Stimulated activated CD8-positive, alpha-beta memory T cell treated with anti-CD3 and anti-CD28 coated beads, Interleukin-7, amount 100 ng/mL, for 48 hours (primary cell): ENCODE measurements at places on chromosomes 3 and 15.

DNA sequence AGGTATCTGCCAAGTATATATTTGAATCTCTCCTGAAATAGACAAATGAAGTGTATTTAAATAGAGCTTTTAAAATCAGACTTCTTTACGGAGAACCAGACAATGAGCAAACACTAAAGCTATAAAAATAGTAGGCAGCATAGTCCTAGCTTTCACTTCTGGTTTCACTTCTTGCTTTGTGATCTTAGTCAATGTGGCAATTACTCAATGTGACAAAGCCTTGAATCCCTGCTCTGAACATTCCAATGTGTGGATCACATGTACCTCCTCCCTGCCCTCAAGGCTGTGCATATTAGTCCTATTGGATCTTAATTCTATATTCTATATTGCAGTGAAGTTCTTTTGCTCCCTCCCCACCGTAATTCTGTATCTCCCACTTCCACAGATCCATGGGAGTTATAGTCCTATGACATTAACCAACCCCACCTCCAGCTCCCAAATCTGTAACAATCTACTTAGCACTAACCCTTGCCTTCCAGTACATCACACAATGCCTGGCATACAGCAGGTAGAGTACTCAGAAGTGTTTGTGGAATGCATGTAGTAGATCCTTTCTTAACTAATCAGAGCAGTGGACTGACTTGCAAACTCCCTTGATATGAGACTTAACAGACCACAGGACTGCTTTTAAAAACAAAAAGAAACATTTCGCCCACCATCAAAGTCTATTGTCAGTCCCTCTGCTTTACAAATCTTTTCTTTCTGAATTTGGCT lies 24.3 kb upstream of the CP start:
- no peak for DNase-seq

GRCh38 chr3:73094951-73095350 lies 33.5 kb downstream of the EBLN2 start:
- DNase-seq = no peak

DNA sequence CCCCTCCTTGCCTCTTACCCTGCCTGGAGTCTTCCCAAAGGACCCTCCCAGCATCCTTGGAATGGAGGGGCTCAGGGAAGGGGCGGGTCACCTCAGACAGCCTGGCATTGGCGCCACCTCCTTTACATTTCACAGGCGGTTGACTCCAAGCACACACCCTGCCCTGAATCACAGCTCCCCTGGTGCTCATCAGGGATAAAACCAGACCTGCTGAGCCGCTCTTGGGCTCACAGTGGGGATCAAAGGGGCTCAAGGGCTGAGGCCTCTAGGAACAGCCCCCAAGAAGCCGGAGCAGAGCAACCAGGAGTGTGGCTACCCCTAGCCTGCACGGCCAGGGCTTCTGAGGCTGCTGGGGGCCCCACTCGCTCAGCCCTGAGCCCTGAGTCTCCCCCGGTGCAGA lies 16.6 kb downstream of the LINGO1 start:
- no peak for DNase-seq

DNA sequence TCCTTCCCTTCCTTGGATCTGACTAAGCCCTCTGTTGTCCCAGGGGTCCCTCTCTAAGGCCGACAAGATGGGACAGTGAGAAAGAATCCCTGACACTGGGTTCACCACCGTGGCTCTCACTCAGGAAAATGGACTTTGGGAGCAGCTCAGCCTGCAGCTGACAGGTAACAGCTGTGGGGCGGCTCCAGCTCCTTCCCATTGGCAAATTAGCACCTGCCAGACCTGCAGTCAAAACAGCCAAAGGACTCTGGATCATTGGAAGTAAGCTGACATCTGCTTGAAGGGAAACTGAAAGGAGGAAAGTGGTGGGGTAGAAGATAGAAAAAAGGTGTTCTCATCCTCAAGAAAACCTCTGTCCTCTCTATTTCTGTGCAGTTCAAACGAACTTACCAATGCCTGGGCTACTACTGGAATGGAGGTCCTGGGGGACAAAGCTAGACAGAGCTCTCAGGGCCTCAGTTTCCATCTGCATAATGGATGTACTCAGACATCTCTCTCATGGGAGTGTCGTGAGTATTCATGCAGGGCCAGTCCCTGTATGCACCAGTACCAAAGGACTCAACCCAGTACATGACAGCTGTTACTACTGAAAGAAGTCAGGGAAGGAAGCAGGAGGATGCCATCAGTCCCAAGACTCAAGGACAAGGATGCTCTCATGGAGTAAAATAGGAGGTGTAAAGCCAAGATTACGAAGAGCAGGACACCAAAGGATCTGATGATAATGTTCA lies 53.6 kb upstream of the DCLK3 start:
- DNase-seq = no peak

- no peak for DNase-seq
Observed at GRCh38 chr3:157876556-157876955, 229.7 kb downstream of the SHOX2 start.

DNA sequence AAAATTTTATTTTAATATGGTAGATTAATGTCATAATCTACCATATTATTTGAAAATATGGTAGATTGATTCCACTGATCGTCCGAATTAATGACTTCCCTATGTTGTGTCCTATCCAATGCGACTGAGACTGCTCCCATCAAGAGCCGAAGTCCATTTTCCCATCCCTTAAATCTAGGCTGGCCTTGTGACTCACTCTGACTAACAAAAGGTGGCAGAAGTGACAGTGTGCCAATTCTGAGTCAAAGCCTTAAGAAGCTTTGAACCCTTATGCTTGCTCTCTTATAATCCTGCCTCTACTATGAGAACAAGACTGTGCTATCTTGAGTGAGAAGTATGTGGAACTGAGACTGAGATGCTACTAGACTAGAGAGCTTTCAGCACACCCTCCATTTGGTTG lies 387.2 kb downstream of the ROBO1 start:
- DNase-seq = no peak

DNA sequence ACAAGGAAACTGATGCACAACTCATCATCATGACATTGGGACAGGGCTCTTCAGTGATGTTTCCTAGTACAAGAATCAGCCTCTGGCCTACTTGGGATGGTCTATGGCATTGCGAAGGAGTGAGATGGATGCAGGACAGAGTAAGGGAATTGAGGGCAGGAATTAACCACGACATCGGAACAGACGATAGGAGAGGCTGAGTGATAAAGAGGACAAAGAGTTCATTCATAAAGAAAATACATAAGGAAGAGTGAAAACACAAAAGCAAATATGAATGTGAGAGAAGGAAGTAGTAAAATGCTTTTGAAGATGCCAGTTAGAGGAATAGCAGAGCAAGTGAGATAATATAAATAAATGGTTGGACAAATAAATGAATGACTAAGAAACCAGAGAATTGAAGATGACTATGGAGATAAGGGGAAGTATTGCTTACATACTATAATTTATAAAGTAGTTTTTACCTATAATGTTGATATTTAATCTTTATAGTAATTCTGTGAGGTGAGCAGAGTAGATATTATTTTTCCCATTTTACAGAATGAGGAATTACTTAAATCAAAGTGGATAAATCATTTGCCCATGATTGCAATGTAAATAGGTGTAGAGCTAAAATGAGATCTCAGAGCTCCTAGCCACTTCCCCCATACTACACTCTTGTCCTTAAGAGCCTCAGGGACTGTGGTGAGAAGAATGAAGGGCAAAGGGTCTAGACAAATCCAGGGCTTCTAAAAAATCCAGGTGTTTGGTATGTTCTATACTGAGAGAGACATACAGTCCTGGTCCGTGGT lies 203.3 kb downstream of the DTWD1 start:
- no peak for DNase-seq

DNA sequence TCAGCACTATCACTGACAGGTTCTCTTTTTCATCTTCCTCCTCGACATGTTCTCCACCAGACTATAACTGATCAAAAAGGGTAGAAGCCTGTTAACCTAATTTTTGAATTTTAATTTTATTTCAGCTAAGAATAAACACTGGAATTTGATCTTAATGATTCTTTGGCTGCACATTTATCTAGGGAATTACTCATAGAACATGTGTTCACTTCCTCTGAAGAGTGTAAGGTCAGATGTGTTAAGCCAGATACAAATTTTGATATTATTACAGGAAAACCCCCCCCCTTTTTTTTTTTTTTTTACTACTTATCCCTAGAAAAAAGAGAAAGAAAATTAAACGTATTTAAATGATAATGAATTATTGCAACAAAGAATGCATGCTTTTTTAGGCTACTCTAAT lies 15.0 kb downstream of the DCBLD2 start:
- DNase-seq = no peak

DNA sequence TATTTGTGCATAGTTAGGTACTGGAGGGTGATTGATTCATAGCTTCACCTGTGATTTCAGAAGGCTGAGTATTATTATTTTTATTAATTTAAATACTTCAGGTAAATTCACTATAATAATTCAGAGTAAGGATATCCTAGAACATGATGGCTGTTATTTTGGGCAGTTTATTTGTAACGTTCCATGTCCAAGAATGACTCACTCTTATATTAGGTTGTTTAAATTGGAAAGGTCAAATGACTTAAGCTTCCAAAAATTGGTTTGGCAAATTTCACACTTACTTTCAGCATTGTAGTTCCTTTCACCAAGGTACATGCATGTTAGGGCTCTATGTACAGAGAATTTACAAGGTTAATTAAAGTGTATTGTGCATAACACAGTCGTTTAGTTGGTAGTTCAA lies 120.2 kb downstream of the EPHA3 start:
- no peak for DNase-seq

GRCh38 chr3:44516230-44516629 lies 38.8 kb upstream of the ZNF445 start:
- no peak for DNase-seq

DNA sequence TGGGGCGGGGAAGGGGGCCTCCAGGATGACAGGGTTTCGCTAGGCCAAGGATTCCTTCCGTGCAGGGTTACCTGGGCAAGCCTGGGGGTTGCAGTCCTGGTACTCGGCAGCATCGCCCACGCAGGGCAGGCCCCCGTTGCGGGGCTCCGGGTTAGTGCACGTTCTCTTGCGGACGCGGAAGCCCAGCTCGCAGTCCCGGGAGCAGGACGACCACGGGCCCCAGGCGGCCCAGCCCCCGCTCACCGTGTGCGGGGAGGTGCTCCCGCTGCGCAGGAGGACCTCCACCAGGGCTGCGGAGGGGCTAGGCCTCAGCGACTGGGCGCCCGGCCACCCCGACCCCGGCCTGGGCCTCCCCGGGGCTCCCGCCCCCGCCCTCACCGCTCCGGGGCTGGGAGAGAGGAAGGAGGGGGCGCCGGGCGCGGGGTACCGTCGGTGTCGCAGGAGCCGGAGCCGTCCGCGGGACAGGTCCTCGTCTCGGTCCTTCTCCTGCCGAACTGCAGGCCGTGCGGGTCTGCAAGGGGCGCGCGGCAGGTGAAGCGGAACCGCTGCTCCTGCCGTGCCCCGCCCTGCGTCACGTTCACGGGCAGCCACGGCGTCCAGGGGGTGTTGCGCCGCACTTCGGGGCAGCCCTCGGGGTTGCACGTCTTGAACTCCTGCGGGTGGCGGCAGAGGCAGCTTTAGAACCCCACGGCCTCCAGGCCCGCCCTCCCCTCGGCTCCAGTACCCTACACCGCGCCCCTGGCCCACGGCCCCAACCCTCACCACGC lies 114.6 kb downstream of the SEMA5B start:
- no peak for DNase-seq

GRCh38 chr15:65828585-65828984 lies 36.5 kb upstream of the DENND4A start:
- DNase-seq = no peak

- DNase-seq = no peak
Observed at GRCh38 chr3:78724859-78725258, 1042.9 kb downstream of the ROBO1 start.

- DNase-seq = no peak
Observed at GRCh38 chr3:97823046-97824004, 1.5 kb downstream of the CRYBG3 start.

DNA sequence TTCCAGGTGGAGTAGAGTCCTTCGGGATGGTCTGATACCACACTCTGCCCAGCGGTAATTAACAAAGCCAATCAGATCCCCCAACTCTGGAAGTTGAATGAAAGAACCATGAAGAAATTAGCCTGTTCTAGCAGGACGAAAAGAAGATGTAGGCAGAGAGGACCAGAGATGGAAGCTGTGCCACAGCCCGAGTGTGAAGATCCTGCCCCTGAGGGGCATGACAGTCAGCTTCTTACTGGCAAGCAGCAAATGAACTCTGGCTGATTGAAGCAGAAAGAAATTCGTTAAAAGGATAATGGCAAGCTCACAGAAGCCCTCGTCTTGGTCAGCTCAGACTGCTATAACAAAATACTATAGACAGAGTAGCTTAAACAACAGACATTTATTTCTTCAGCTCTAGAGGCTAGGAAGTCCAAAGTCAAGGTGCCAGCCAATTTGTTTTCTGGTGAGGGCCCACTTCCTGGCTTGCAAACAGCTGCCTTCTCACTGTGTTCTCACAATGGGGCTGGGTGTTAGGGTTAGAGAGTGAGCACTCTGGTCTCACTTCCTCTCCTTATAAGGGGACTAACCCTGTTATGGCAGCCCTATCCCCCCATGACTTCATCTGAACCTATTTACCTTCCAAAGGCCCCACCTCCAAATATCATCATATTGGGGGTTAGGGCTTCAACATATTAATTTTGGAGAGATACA lies 307.1 kb downstream of the VPS13C start:
- DNase-seq = no peak

DNA sequence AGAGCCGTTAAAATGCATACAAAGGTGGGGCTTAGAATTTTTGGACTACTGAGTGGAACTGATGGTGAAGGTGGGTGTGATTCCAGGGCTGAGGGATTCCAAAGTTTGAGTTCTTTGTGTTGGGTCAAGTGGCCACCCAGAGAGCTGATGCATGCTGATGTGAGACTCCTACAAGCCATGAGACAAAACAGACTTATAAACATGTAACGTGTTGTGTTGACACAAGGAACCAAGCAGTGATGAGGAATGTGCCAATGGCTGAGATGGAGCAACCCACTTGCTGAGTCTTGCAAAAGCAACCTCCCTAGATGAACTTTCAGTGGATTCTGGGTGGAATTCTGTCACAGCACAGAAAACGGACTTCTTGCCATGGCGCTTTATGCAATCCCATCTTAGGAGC lies 289.0 kb downstream of the TLE3 start:
- DNase-seq = no peak

DNA sequence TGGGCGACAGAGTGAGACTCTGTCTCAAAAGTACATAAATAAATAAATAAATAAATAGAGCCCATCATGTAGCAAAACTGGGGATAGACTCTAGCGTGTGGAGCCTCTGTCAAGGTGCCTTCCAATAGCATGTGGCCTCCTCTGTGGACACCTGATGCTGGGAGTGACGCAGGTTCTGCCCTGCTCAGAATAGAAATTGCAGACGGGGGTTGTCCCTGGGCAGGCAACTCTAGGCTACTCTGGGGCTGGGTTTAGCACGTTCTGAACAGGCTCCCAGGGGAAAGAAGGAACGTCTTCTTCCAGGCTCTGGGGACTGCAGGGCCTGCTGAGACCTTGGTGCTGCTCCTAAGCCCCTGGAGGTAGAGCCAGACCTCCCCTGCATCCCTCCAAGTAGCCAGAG lies 65.3 kb downstream of the EPHB3 start:
- no peak for DNase-seq
